Globus pallidus (tissue), 1 donor: ENCODE measurements at places on chromosomes 7 and 10.
A peak's percentile ranks its signal among the peaks of the same experiment; 100 is the strongest.

- DNase-seq = no peak
Observed at GRCh38 chr10:122220736-122221135, 50.4 kb upstream of the BTBD16 start.

DNA sequence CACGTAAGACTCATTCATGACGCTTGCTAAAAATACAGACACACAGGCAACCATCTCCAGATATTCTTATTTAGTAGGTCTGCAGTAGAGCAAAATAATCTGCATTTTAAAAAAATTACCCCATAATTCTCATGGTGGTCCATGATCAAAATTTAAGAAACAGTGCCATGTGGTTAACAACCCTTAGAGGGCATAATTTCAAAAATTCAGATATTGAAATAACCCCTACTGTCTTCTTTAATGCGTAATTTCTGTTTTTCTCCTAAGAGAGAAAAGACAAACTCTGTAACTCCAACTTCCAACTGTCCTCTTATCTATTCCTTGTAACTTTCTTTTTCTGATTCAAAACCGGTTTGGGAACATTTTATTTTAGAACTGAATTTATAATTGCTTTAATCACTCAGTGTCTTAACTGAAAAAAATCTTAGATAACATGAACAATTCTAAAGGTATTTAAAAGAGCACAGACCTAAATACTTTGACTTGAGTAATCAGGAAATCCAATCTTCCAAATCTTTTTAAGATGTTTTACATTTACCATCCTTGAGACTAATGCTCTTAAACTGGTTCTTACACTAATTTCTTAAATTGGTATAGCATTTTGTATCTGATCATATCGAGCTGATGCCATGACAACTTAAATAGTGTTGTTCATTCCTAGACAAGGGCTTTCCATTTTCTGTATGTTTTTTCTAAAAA lies 148.0 kb downstream of the GALNT11 start:
- no peak for DNase-seq

DNA sequence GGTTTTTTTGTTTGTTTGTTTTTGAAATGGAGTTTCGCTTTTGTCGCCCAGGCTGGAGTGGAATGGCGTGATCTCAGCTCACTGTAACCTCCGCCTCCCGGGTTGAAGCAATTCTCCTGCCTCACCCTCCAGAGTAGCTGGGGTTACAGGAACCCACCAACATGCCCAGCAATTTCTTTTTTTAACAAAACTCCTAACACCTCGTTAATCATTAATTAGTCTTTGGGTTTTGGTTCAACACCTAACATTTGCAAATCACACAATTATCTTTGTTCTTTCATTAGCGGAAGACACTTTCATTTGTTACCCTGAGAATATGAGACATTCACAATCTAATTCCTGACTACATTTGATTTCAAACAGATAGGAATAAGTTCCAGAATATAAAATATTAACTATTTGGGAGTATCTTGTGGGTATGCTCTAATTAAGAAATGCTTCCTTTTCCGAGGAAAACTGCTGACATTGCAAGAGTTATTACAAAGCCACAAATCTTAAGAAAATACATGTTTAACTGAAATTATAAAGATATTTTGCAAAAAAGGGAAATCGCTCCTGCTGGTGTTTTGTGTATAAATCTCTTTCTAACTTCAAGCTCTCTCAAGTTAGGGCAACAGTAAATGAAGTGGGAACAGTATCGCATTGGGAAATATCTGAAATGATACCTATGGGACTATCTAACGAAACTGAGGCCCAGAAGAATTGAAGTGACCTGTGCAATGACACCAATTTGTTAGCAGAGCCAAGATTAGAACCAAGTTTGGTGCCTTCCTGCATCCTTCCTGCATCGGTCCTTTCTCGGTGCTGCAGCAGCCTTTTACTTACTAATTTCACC lies 1.2 kb upstream of the LSM8 start:
- DNase-seq = peak; percentile 17

DNA sequence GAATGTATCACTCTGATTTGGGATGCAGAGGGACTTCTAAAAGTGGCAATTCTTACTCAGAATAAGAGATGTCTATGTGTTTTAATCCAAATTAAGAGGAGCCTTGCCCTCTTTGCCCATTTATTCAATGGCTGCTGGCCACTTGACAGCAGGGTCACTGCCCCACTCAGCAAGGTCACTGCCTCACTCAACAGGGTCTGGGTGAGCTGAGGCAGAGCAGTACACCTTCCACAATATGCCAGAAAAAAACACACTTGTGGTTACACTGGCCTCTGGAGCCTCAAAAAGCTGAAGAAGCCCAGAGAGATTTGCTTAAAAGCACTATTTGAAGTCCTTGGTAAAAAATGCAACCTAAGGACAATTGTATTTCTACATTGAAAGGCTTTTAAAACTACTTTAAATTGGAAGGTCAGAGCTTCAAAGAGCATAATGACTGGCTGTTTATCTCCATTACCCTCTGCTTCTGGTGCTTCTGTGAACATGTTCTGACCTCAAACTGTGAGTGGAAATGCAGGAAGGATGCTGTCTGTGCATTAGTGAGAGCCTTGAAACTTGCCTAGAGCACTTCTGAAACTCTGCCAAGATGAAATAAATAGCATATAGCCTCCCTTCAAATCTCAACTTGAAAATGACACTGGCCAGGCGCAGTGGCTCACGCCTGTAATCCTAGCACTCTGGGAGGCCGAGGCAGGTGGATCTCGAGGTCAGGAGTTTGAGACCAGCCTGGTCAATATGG lies 35.1 kb upstream of the WIPF3 start:
- DNase-seq = no peak

DNA sequence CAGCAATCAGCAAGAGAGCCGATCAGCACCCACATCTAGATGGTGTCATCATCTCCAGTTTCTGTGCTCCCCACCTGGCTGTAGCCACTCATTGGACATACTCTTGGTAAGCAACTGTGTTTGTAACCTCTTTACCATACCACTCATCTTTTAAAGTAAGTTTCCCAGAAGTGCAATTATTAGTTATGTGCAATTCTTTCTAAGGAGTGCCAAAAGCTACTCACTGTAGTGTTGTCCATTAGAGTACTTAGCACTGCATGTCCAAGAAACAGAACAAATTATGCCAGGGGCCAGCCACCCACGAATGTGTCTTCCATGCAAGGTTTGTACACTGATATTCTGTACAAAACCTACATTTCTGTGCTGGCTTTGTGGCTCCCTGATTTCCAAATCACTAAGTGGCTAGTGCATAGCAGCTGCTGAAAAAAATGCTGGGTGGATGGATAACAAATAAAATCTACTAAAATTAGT lies 131.9 kb downstream of the SRPK2 start:
- no peak for DNase-seq

GRCh38 chr7:118104812-118105441 lies 79.0 kb upstream of the LSM8 start:
- peak; percentile 39 for DNase-seq

- DNase-seq = no peak
Observed at GRCh38 chr10:63430091-63430998, 35.4 kb downstream of the JMJD1C start.

DNA sequence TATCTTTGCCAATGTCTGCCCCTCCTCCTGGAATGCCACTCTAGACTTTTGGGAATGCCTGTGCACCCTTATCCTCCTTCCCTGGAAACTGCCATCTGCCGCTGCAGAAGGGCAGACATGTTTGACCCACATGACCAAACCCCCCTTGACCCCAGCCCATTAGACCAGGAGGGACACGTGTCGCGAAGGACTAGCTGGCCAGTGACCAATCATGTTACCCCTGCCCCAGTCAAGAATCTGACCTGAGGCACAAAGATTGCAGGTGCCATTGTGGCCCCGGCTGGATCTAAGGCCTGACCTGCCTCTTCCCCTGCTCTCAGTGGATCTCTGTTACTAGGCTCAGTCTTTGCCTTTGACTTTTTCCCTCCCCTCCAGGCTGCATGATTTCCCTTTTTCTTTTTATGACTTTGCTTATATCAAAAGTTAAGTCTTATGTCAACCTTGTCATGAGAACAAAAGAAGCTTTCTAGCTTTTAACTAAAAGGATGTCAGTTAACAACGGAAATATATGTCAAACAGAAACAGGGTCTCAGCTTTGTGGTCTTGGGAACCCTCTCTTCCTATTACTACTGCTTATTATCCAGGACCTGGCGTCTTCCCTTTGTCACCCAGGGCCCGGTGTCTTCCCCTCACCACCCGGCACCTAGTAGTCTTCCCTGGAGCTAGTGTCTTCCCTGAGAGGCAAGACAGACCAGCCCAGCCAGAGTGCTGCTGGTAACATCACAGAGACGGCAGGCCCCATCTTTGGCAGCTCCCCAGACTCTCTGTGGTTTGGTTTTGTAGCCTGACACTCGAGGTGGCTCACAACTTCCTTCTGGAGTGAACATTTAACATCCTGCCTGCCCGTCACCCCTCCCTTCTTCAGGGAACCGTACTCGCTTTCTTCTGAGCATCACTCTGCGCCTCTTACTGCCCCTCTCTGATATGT lies 24.4 kb upstream of the PPIF start:
- no peak for DNase-seq

DNA sequence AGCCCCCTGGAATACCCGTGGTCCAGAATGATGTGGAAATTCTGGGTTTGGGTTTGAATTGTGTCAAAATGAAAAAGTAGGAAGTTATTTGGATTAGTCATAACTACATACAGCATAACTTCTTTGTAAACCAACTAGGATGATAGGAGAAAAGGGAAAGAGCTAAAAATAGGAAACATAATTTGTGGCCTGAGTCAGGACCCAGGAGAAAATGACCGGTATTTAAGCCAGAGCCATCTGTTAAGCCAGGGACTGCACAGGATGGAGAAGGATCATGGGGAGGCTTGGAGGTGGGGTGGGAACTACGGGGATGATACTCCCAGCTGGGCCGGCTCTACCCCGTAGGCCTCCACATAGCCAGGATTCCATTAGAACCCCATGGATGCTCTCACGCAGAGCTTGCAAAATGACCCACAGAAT lies 98.6 kb downstream of the MYOF start:
- DNase-seq = no peak

DNA sequence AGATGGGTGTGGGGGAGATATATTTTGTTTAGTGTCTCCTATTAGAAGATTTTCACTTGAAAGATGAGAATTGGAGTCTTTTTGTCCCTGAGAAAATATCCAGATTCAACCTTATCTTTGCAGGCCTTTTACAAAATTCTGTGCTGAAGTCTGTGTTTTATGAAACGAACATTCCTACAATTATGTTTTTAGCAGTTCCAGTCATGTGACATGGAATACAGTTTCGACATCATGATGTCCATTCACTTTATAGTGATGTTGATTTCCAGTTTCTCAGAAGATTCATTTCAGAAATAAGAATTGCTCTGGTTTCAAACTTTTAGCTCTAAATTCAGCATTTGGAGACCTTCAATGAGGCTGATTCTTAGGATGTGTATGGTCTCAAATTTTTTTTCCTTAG lies 54.4 kb downstream of the CACNB2 start:
- DNase-seq = no peak

DNA sequence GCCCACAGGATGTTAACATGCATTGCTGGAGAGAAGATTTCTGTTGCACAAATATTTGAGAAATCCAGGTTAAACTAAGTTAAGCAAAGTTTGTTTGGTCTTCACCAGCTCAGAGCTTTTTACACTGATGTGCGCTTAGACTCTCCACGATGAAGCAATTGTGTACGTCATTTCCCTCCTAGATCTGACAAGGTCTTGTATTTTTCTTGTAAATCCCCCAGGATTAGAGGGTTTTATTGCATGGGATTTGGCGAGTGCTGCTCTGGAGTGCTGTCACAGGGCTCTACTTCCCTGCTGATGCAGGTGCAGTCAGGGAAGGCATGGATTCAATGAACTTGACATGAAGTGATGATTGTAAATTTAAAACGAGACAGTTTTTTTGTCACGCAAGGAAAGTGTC lies 173.3 kb downstream of the PDE1C start:
- DNase-seq = no peak

DNA sequence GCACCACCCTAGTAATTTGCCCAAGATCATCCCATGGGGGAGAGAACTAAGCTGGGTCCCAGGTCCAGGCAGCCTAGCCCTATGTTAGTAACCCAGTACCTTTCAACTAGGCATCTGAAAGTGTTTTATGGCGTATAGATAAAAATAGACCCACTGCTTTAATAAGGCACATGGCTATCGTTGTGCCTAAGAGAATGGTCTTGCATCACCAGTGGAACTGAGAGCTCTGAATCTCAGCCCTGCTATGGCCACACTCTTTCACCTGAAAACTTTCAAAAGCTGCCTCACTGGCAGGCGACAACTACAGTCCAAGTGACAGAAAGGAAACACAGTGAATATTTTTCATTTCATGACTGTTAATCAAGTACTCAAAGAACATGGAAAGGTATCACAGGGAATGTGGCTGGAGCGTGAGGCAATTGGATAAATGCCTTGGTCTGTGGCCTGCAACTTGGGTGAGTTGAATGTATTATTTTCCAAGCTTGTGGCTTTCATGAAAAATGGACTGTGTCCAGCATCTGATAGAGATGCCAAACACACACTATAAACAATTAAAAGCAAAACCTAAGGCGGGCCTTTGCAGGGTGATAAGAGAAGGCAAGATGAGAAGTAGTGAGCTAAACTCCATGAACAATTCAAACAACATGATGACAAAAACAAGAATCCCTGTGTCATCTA lies 18.0 kb upstream of the SFMBT2 start:
- DNase-seq = no peak

- DNase-seq = no peak
Observed at GRCh38 chr10:59773088-59773487, 19.8 kb upstream of the MRLN start.

DNA sequence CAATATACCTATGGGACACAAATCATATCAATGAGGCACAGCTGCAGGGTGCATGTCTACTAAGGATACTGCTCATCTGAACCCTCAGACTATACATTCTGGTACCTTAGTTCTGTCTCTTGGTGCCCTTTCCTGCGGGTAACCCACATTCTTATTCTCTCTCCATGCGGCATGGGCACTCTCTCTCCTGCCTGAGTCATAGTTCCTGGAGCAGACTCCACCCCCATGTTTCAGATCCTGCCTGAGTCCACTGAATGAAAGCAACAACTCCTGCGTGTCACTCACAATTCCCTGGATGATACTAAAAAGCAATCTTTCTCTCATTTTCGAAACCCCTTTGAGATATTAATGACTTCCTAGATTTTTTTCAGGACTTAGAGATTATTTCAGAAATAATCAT lies 653.1 kb upstream of the C7orf33 start:
- no peak for DNase-seq

GRCh38 chr7:150668472-150668911 lies 17.0 kb upstream of the GIMAP2 start:
- no peak for DNase-seq

DNA sequence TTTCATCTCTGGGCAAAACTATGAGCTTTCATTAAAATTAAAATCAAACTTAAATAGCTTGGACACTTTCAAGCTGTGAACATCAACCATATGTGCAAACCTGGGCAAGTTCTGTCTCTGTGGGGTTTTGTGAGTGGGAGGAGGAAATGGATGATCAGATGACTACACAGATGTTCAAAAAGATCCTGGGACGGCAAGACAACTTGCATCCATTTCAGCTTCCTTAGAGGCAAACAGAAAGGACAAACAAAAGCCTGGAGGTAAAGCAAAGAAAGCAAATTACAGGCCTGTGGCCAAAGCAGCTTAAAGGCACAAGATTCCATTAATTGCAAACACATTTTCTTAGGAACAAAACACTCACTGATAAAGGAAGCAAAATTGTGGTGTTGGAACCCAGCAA lies 222.2 kb downstream of the NEBL start:
- DNase-seq = no peak

- DNase-seq = no peak
Observed at GRCh38 chr7:6640246-6640721, 3.2 kb downstream of the ZNF316 start.

- no peak for DNase-seq
Observed at GRCh38 chr7:35030848-35031247, 6.4 kb downstream of the DPY19L1 start.

GRCh38 chr7:155467846-155468784 lies 10.2 kb downstream of the EN2 start:
- no peak for DNase-seq

GRCh38 chr7:111650456-111650999 lies 88.2 kb upstream of the IMMP2L start:
- DNase-seq = no peak
